Urinary bladder (tissue), 4 donors: ENCODE measurements at places on chromosomes 12 and 14. TPM values are rescaled to one million over a fixed set of nuclear protein-coding genes. Genes with fewer than 3 reads are reported as not detected.

- DNase-seq = no peak
Measured at GRCh38 chr14:77544571-77544970, 46.0 kb upstream of the ISM2 start.

- peak; percentile 18 for DNase-seq
Measured at GRCh38 chr12:57521525-57522010, 1.1 kb upstream of the MBD6 start.

GRCh38 chr14:100222224-100223093 is 16.5 kb upstream of the YY1 start:
- no peak for DNase-seq

DNA sequence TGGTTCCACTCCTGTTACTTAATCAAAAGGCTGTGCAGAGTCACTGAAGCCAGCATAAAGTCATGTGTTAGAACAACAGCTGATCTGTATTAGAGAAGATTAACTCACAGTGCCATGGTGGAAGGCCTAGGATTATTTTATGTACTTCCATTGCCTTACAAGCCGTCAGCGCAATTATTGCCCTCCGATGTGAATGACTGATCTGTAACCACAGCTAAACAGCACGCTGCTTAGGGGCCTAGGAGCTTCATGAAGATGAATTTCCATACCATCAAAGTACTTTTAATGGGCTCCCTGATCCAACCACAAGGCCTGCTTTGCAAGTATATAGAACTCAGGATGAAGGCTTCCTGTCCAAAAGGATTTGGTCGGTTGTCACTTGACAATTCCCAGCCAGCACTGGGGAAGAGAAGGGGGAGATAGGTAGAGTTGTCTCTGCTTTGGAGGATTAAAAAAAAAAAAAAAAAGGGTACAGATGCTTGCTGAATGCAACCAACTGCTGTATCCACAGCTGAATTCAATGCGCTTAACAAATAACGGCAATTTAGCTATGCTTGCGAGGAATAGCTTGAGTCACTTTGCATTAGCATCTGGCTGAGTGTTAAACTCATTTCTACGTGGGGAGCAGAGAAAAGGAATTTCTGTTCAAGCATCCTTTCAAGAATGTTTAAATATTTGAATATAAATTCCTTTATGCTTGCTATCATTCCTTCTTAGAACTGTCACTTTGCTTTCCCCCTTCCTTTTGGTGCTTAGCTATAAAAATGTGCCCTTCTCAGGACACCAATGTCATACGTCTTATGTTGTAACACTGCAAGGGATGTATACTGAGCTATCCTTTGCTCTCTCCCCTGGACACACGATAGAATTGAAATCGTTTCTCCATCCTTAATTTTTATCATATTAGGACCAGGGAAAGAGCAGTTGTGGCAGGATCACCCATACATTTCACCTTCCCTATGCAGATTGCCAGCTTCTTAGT is 387.8 kb downstream of the SOX5 start:
- DNase-seq = no peak

DNA sequence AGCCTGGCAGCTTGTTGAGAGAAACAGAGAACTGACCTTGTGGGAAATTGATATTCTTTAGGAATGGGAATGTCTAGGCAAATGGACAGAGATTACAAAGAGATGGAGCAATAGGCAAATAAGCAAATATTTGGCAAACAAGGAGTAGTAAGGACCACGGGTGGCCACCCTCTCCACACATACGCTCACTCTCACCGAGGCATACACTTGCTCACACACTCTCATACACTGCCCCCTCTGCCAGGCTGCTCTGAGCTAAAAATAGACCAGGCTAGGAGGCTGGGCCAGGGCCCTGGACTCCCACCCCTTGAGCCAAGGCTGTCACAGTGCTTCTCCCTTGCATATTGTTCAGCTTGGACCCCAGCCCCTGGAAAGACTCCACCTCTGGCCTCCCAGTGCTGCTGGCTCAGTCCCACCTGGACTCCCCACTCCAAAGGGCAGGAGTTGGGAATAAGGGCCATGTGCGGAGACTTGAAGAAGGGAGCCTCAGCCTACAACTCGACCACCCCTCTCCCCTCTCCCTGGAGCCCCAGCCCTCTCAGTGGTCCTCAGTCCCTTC is 1.1 kb downstream of the PPP1R1A start:
- no peak for DNase-seq

- no peak for DNase-seq
Measured at GRCh38 chr14:69591317-69591716, 16.6 kb upstream of the CCDC177 start.

SERPINA3 gene
- total RNA-seq = 3.5 TPM

GRCh38 chr12:77477907-77478533 is 352.7 kb upstream of the NAV3 start:
- no peak for DNase-seq

RNASE4 gene
- total RNA-seq = 39.5 TPM

GRCh38 chr12:52020539-52021336 is 14.0 kb downstream of the TAMALIN start:
- no peak for DNase-seq

DNA sequence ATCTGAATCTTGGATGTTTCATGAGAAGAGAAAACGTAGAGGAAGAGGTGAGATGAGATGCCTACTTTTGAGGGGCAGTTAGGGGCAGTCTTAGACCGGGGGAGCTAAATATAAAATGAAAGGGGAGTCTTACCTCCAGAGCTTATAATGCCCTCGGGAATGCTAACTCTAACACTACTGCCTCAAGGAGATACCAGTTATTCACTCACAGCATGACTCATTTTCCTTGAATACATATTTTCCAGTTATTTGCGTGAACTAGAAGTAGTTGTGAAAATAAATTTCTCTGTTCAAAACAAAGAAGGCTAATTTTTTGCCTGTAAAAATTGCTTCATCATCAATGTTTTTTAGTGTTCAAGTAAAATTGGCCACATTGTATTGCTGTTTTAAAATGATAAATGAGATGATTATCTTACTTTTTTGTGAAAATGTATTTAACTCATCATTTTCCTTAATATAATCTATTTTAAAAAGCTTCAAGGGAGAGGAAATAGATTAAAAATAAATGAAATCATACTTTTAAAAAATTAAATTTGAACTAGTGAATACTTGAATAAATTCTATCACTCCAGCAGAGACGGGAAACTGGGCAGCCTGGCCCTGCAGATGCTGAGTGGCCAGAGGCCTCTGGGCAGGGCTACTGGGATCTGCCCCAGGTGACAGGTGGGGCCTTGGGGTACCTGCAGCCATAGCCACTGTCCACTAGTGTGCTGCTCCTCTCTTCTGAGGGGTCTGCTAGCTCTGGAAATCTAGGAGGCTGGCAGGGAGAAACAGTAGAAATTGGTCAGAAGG is 339.3 kb downstream of the EGLN3 start:
- DNase-seq = no peak

DNA sequence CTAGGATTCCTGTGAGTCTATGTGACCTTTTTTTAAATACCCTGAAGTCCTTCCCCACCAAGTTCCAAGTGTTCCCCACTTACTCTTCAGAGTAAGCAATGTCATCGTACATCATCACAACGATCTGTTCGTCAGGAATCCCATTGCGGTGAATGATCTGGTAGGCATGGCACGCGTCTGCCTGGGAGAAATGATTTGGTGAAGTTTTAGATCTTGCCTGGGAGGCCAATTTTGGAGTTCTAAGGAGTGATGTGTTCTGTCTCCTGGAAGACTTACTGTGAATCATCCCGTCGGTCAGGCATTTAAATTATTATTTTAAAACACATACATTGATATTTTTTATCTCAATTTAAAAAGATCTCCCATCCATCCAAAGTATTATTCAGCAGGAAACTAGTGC is 29.8 kb downstream of the LGMN start:
- DNase-seq = no peak

- DNase-seq = no peak
Measured at GRCh38 chr14:24964591-24964990, 85.4 kb downstream of the STXBP6 start.

DNA sequence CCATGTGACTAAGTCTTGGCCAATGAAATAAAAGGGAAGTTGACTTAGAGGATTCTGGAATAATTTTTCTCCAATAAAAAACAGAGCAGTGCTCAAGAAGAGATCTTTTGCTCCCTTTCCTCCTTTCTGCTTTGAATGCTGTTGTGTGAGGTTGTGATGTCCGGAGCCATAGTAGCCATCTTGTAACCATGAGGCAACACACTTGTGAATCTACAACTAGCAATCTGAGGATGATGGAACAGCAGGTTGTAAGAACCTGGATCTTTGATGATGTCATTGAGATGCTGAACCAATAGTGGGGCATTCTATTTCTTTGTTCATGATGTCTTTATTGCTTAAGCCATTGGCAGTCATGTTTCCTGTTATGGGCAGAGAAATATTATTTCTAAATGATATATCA is 230.0 kb upstream of the SRRM4 start:
- no peak for DNase-seq

- DNase-seq = no peak
Measured at GRCh38 chr14:67464377-67464776, 24.1 kb downstream of the TMEM229B start.

GRCh38 chr12:45973526-45973925 is 16.8 kb downstream of the SCAF11 start:
- DNase-seq = no peak

GRCh38 chr12:122852336-122853275 is 17.3 kb downstream of the HIP1R start:
- no peak for DNase-seq

AKAP5 gene
- 5.6 TPM for total RNA-seq

PTPRB gene
- total RNA-seq = 42.2 TPM

KRT82 gene
- not detected for total RNA-seq

GRCh38 chr12:3310271-3311026 is 180.6 kb upstream of the PRMT8 start:
- DNase-seq = no peak

DNA sequence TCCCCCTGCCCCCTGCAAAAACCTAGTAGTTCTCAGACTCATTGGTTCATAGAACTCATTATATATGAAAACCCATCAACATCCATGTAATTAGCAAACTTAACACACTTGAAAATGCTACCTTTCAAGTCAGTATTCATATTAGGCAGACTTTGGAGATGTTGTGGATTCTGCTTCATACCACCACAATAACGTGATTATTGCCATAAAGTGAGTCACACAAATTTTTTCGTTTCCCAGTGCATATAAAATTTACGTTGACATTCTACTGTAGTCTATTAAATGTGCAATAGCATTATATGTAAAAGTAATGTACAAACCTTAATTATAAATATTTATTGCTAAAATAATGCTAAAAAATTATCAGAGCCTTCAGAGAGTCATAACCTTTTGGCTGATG is 654.0 kb downstream of the DIO2 start:
- no peak for DNase-seq

DNA sequence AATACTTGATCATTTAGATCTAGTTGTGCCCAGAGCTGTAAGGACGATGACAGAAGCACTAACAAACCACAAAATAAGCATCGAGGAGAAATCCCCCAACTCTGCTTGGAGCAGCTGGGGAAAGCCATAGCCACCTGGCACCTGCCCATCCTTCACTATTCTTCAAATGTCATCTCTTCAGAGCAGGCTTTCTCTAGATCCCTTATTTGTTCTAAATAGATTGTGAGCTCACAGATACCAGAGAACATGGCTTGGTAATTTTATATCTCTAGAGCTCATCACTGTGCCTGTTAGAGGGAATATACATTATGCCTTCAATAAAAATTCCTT is 50.9 kb downstream of the GRIP1 start:
- DNase-seq = no peak

- DNase-seq = no peak
Measured at GRCh38 chr12:14562279-14562678, 5.4 kb downstream of the PLBD1 start.

CLEC2A gene
- total RNA-seq = not detected

CAPS2 gene
- 17.2 TPM for total RNA-seq

DNA sequence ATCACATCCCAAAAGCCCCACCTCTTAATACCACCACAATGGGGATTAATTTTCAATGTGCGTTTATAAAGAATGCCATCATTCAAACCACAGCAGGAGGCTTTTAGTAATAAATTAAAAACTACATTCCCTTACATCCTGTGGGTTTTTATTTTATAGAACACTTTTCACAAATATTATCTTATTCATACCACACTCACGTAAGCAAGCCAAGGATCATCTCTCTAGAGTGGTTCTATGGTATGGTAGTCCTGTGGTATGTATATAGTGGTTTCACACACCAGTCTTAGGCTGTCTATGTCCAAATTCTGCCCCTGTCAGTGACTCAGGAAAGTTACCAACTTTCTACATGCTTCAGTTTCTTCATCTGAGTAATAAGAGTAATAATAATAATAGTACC is 100.2 kb downstream of the GALC start:
- no peak for DNase-seq

DNA sequence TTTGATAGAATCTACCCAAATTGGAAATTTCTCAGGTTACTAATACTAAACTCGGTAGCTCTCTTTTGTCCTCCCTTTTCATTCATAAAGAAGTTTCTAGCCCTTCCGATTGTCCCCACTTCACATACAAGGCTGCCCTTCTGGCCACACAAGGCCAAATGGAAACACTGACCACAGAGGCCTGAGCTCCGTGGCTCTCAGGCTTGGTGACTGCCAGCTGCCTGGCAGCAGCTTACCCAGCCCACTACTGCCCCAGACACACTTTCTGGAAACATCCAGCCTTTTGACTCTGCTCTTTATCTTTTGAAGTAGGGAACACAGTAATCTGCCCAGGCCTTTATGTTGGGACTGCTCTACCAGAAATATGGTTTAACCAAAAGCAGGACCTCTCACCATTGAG is 167.2 kb downstream of the GCH1 start:
- DNase-seq = no peak

DNA sequence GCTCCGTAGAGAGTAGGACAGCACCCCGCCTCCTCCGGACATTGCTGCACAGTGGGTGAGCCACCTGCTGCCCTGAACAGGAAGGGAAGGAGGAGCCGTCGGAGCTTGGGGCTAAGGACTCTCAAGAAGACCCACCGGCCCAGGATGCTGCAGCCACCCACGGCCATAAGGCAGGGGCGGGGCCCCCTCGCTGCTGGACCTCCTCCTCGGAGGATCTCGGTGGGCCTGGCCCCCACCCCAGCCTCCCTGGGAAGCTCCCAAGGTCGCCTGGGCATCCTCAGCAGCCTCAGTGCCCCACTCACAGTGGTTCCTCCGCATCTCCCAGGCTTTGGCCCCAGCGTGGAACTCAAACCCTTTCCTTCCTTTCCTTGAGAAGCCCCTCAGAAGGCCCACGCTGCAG is 68.6 kb upstream of the DIO3 start:
- no peak for DNase-seq

FOXG1 gene
- total RNA-seq = not detected

- DNase-seq = no peak
Measured at GRCh38 chr12:115946092-115946491, 331.4 kb downstream of the MED13L start.

- DNase-seq = no peak
Measured at GRCh38 chr14:27056586-27056985, 458.8 kb upstream of the NOVA1 start.

- no peak for DNase-seq
Measured at GRCh38 chr14:50656776-50657175, 11.3 kb downstream of the SAV1 start.
